ENCODE measurements at places on chromosomes 3 and 15.

DNA sequence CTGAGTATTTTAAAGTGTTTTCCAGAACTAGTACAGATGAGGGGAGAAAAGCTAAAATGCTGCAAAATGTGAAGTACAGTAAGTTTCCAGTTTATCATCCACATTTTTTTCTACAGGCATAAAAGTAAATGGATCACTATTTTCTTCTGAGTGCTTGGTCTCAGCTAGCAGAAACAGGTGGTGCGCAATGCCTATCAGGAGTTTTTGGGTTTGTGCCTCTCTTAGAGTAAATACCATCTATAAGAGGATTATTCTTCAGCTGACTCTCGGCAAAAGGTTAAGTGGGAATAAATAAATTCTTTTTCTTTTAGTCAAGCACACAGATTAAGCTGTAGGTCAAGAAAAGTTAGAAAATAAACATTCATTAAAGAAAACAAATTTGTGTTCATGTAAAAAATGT is 1027.7 kb downstream of the PLOD2 start:
- no peak for DNase-seq

DNA sequence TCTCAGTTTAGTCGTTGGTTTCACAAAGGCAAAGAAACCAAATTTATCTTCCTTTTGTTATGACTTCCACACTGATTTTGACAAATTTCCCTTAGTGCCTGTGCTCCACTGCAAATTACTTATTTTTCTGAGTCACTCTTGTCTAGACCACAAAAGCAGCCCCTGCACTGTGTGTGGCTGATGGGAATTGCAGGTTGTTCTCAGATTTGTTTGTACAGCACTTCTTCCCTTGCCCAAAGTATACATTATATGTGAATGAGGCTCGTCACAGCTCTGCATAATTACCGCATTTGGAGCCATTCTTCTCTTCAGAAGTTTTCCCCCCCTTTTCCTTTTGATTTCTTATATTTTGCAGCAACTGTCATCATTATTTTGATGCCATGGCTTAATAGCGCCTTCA is 354.2 kb upstream of the IL12A start:
- DNase-seq = no peak

GRCh38 chr15:30008156-30008555 is 74.6 kb upstream of the GOLGA8J start:
- DNase-seq = no peak

DNA sequence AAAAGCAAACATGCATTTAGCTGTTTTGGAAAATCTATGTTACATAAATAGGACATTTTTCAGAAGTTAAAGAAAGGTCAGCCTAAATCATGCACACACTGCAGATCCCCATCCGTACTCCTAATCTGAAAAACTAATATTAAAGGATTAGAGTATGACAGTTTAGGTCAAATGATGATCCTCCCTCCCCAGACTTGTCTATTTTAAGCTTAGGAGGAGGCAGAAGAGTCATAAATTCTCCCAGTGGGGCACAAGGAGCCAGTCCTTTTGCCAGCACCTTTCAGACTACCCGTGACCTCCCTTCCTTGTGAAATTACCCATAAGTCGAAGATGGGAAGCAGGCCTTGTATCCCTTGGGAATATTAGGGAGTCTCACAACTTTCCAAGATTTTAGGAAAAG is 78.0 kb downstream of the TGFBR2 start:
- no peak for DNase-seq

GRCh38 chr3:168684519-168684918 is 588.8 kb upstream of the GOLIM4 start:
- DNase-seq = no peak

GRCh38 chr3:32423534-32423933 is 31.9 kb downstream of the CMTM7 start:
- DNase-seq = peak; percentile 47
